Endothelial cell of umbilical vein (primary cell): ENCODE measurements at places on chromosomes 1 and 21. TPM values are rescaled to one million over a fixed set of nuclear protein-coding genes. Genes with fewer than 3 reads are reported as not detected.

DNA sequence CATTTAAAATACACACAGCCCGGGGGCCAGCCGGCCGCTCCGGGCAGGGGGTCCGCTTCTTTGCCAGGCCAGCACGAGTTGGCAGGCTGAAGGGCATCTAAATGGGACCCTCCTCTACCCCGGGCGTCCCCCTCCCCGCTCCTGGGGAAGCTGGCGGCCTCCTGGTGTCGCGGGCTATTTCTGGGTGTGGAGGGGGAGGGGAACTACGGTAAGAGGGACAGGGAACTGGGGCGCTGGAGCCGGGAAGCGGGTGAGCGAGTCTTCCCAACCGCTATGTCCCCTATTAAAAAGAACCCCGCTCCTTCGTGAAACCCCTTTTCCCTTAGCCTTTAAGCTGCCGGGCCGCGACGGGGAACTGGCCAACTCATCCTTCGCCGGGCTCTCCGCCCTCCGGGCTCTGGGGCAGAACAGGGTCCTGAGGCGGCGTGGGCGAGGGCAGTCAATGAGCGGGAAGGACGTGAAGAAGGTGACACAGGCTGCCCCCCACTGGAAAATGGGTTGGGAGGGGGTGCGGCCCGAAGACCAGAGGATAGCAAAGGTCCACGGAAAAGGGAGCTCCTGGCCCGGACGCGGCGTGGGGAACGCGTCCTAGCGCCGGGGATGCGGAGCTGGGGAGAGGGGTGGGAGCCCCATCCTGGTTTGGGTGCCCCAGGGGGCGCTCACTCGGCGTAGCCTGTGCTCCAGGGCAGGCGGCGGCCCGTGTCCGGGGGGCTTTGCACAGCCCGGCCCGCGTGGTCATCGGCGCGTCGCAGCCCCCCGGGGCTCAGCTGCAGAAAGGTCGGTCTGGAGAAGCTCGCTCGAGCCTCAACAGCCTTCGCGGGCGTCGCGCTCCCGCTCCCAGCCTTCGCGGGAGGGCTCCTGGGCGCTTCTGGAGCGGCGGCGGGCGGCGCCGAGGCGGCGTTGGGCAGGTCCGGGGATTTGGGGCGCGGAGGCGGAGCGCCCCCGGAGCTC lies 544 bp downstream of the PPM1J start:
- H3K27ac ChIP-seq: no peak overlapping the region
- H3K27me3 ChIP-seq: no peaks in the 10 kb centered on the region
- peaks cover 11% of the 10 kb centered on the region for H3K4me1 ChIP-seq
- no peaks in the 10 kb centered on the region for H3K36me3 ChIP-seq
- H3K4me3 ChIP-seq: peak overlapping the region; percentile 41

DNA sequence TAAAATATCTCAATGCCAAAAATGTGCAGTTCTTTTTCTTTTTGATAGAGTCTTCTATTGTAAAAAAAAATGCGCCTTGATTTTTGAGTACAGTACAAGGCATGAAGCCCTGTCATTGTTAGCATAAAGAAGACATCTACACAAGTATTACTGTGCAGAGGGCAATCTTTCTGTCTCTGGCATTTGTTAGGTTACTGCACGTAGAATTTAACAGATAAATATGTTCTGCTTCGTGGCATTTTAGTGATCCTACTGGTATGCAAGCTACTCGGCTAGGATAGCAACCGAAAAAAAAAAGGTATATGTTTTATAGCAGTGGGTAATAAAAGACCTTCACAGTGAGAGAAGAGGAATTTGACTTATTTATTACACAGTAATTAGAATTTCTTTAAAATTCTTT lies 492.9 kb upstream of the ADGRL2 start:
- no peak overlapping the region for H3K4me3 ChIP-seq
- no peak for DNase-seq
- H3K4me1 ChIP-seq: no peaks in the 10 kb centered on the region
- H3K27me3 ChIP-seq: no peaks in the 10 kb centered on the region

- H3K27ac ChIP-seq: no peak overlapping the region
- H3K4me1 ChIP-seq: no peaks in the 10 kb centered on the region
- no peaks in the 10 kb centered on the region for H3K36me3 ChIP-seq
- no peak overlapping the region for H3K4me3 ChIP-seq
- no peak for DNase-seq
Measured at GRCh38 chr1:29370067-29370466, 133.7 kb downstream of the PTPRU start.

- H3K36me3 ChIP-seq: no peaks in the 10 kb centered on the region
- no peak overlapping the region for H3K4me3 ChIP-seq
- H3K27me3 ChIP-seq: no peaks in the 10 kb centered on the region
- no peaks in the 10 kb centered on the region for H3K4me1 ChIP-seq
- DNase-seq: no peak
- no peak overlapping the region for H3K27ac ChIP-seq
Measured at GRCh38 chr21:44647222-44647552, 973 bp downstream of the KRTAP10-11 start.

DNA sequence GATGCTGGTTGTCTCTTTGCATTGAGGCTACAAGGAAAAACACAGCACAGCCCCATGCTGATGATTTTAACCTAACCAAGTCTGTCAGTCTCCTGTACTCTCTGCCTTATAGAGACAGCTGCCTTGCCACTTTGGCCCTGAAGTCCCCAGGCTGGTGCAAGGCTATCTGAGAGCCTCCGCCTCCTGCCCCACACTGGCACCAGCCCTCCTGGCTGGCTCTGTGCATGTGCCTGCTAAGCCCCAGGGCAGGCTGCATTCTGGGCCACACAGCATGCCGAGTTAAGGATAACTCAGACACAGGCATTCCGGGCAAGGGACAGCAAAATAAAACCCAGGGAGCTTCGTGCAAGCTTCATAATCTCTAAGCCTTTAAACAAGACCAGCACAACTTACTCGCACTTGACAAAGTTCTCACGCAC lies 910 bp downstream of the RUNX1 start:
- H3K27ac ChIP-seq: peak overlapping the region; percentile 11
- H3K4me1 ChIP-seq: peaks cover 44% of the 10 kb centered on the region
- no peak for DNase-seq
- peaks cover 26% of the 10 kb centered on the region for H3K27me3 ChIP-seq
- no peaks in the 10 kb centered on the region for H3K36me3 ChIP-seq
- no peak overlapping the region for H3K4me3 ChIP-seq

GRCh38 chr1:42639116-42639515 lies 19.1 kb upstream of the PPIH start:
- H3K27ac ChIP-seq: no peak overlapping the region
- DNase-seq: no peak
- H3K27me3 ChIP-seq: peaks cover 7% of the 10 kb centered on the region
- no peaks in the 10 kb centered on the region for H3K36me3 ChIP-seq
- no peak overlapping the region for H3K4me3 ChIP-seq
- no peaks in the 10 kb centered on the region for H3K4me1 ChIP-seq

- DNase-seq: no peak
- H3K4me3 ChIP-seq: no peak overlapping the region
- no peak overlapping the region for H3K27ac ChIP-seq
- no peaks in the 10 kb centered on the region for H3K4me1 ChIP-seq
Measured at GRCh38 chr1:18309552-18310155, 171.1 kb upstream of the KLHDC7A start.

DNA sequence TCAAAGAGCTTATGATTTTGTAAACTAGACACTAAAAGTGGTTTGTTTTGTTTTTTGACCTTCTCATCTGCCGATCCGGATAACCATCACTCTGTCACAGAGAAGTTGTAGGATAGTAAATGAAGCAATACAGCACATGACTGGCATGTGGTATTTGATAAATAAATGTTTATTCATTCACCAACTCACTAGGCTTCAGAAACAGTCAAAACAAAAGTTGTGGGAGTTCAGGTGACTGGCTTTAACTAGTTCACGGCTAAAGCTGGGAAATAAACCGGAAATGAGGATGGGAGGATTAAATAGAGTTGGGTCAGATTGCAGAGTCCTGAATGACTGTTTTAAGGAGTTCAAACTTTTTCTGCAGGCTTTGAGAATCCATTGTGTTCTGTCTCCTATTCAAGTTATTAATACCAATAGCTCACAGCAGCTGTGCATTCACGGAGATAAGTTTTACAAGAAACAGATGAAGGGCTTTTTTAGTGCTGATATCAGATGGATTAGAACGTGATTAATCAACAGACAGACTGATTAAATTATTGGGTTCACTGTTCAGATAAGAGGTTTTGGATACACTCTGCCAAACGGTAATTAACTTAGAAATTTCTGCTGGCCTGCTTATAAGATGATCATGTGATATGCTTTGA lies 463.3 kb downstream of the DPYD start:
- H3K4me3 ChIP-seq: no peak overlapping the region
- no peak overlapping the region for H3K27ac ChIP-seq
- no peaks in the 10 kb centered on the region for H3K4me1 ChIP-seq
- no peak for DNase-seq
- H3K27me3 ChIP-seq: no peaks in the 10 kb centered on the region
- H3K36me3 ChIP-seq: no peaks in the 10 kb centered on the region

- no peaks in the 10 kb centered on the region for H3K4me1 ChIP-seq
- H3K27ac ChIP-seq: no peak overlapping the region
- peaks cover 7% of the 10 kb centered on the region for H3K27me3 ChIP-seq
- DNase-seq: no peak
Measured at GRCh38 chr1:230636575-230637148, 5.6 kb upstream of the COG2 start.

DNA sequence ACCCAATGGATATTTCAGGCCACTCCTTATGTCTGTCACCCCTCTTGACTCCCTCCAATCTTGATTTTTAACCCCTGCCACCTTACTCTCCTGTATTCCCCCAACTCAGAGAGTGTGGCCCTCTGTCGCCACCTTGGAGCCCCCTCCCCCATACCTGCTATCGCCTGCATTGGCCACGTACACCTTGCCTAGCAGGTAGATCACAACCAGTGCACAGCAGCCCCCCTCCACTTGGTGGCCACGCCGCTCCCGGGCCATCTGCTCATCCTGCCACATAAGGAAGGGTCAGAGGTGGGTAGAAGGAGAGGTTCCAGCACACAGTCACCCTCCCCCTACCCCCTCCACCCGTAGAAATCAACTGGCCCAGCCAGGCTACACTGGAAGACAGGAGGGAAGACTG lies 2.9 kb downstream of the PPM1J start:
- H3K27ac ChIP-seq: no peak overlapping the region
- no peak for DNase-seq

DNA sequence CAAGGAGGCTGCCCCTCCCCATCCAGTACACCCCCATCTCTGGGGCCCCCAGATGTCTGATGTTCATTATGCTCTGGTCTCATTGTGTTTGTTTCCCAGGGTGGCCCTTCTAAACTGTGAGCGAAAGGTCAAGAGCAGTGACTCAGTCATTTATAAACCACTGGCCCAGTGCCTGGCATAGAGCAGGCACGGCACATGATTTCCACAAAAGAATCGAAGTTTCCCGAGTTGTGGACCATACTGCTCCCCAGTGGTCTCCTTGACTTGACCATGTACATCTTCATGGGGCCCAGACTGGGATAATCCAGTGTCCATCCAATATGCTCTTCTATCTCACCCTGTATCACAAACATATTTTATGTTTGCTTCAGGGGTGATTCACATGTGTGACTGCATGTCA lies 153.3 kb downstream of the NR5A2 start:
- peaks cover 31% of the 10 kb centered on the region for H3K4me1 ChIP-seq
- H3K4me3 ChIP-seq: no peak overlapping the region
- peak; percentile 78 for DNase-seq
- H3K27me3 ChIP-seq: no peaks in the 10 kb centered on the region
- H3K36me3 ChIP-seq: no peaks in the 10 kb centered on the region

GRCh38 chr1:10901091-10901890 lies 104.8 kb upstream of the CASZ1 start:
- H3K4me3 ChIP-seq: no peak overlapping the region
- no peak for DNase-seq
- H3K36me3 ChIP-seq: no peaks in the 10 kb centered on the region
- H3K27ac ChIP-seq: no peak overlapping the region

DNA sequence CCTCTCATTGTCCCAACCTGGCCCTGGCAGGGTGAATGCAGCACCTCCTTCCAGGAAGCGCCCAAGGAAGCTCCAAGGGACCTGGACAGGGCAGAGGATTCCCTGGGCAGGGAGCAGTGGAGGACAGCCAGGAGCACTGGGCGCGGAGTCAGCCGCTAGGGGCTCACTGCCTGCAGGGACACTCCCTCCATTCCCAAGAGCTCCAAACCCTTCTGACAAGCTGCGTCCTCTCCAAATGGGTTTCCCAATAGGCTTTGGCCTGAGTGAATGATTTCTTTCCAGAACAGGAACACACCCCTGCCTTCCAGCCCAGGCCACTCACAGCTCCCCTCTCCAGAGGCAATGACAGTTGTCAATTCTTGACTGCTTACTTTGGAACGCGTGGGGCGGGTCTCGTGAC lies 128.5 kb upstream of the EDN2 start:
- no peaks in the 10 kb centered on the region for H3K27me3 ChIP-seq
- H3K27ac ChIP-seq: no peak overlapping the region
- DNase-seq: no peak

DNA sequence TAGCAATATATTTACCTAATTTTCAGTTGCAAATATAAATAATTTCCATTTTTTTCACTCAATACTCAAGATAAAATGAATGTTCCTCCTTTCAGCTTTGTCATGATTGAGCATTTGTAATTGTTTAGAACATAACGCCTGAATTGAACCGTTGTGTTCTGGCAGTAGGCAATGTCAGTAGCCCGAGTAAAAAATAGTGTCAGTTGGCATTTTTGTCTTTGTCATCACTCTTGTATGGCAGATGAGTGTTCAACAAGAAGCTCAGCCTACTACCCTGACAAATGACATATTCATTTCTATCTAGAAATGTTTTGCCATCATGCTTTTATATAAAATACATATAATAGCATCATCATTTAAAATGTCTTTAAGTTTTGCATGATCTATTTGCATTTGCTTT lies 691.4 kb upstream of the NCAM2 start:
- no peaks in the 10 kb centered on the region for H3K4me1 ChIP-seq
- no peaks in the 10 kb centered on the region for H3K36me3 ChIP-seq
- no peak for DNase-seq
- no peak overlapping the region for H3K27ac ChIP-seq
- H3K27me3 ChIP-seq: no peaks in the 10 kb centered on the region
- H3K4me3 ChIP-seq: no peak overlapping the region

- no peak overlapping the region for H3K27ac ChIP-seq
- no peaks in the 10 kb centered on the region for H3K4me1 ChIP-seq
- DNase-seq: no peak
- H3K27me3 ChIP-seq: peaks cover 5% of the 10 kb centered on the region
- H3K4me3 ChIP-seq: no peak overlapping the region
Measured at GRCh38 chr1:93433407-93433961, 14.4 kb upstream of the FNBP1L start.

The SELENBP1 gene
- 12.4 and 18.0 TPM in 2 replicates for total RNA-seq

The MAPKAPK2 gene
- 69.1 and 74.2 TPM in 2 replicates for total RNA-seq

The ATP1A2 gene
- total RNA-seq: not detected in 2 replicates

The G0S2 gene
- 1.9 TPM in 1 of 2 replicates, not detected in the other for total RNA-seq

The LHX8 gene
- total RNA-seq: not detected in 2 replicates

The TSPEAR gene
- total RNA-seq: not detected in 2 replicates

The IL10 gene
- total RNA-seq: not detected in 2 replicates

The CD160 gene
- not detected in 2 replicates for total RNA-seq

The EIF4G3 gene
- 78.5 and 84.0 TPM in 2 replicates for total RNA-seq

The IGSF21 gene
- total RNA-seq: not detected in 2 replicates

The ACAP3 gene
- 39.0 and 43.0 TPM in 2 replicates for total RNA-seq

The LCE1F gene
- not detected in 2 replicates for total RNA-seq
